Ureter (tissue), 1 donor: ENCODE measurements at places on chromosomes 3 and 15. TPM values are rescaled to one million over a fixed set of nuclear protein-coding genes. Genes with fewer than 3 reads are reported as not detected.

DNA sequence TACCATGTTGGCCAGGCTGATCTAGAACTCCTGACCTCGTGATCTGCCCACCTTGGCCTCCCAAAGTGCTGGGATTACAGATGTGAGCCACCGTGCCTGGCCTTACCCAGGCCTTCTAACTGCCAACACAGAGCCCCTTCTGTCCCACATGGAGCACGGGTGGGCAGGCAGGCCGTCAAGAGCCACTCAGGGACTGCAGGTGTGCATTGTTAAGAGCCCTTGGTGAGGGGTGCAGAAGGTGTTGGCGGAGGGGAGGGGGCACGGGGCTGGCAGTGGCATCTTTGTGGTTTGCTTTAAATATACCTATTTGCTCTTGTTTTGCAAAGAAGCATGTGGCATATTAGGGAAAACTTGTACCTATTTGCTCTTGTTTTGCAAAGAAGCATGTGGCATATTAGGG lies 37.3 kb downstream of the SMAD6 start:
- DNase-seq = no peak

GRCh38 chr3:155744626-155745324 lies at the start of gene PLCH1:
Gene PLCH1, minus strand, starts transcription at chr3:155745071. Its CDS starts 40,847 bp downstream, at chr3:155704224.
- peak; percentile 69 for DNase-seq

DNA sequence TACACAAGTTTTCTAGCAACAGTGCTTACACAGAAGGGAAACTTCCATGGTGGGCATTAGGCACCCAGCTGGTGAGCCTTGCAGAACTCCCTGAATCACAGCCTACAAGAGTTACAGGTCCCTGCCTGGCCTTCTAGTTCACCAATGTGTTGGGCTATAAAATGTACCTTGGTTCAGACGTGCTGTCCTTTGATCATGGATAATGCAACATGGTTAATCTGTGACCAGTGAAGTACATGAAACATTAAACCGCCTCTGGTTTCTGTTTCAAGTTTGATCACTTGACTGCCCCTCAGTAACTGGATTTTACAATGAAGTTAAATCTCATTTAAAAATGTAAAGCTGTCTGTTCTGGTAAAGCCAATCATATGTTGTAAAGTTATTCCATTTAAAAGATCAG lies 51.8 kb downstream of the FMN1 start:
- DNase-seq = no peak

- no peak for DNase-seq
Measured at GRCh38 chr3:57335283-57335938, 42.9 kb upstream of the ASB14 start.

DNA sequence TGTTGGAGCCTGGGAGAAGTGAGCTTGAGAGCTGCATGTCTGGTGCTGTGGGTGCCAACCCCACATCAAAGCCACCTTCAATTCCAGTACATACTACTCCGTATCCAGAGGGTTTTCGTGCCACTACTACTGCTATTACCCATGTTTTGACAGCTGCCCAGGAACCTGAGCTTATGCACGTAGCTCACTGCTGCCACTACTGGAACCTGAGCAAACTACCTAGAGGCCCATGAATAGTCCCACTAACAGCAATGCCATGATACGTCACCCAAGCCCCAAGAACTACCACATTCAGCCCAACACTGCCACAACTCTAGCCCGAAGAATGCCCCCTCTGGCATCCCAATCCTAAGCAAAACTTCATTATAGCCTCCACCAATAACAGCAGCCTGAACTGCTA lies 215.2 kb upstream of the BCHE start:
- DNase-seq = no peak

DNA sequence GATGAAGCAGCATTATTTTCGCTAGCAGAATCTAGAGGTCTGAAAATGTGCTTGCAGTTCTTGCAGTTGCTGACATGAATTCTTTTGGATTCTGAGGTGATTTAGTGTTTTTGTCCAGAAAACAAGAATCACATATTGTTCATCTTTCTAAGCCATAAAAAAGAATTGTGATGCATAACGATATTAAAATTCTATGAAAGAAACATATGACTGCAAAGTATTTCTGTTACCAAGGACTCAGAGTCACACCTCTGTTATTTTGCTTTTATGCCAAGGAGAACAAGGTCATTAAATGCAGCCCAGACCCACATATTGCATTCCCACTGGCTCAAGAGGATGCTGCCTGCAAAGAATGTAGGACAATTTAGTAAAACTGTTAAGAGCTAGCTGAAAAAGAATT lies 299.8 kb upstream of the GPR149 start:
- no peak for DNase-seq

The TUSC7 gene
- total RNA-seq = not detected

The SNUPN gene
- 20.8 TPM for total RNA-seq
